ENCODE measurements at places on chromosomes 5 and 9.

- no peak for DNase-seq
Measured at GRCh38 chr5:26610577-26610976, 427.8 kb downstream of the CDH9 start.

DNA sequence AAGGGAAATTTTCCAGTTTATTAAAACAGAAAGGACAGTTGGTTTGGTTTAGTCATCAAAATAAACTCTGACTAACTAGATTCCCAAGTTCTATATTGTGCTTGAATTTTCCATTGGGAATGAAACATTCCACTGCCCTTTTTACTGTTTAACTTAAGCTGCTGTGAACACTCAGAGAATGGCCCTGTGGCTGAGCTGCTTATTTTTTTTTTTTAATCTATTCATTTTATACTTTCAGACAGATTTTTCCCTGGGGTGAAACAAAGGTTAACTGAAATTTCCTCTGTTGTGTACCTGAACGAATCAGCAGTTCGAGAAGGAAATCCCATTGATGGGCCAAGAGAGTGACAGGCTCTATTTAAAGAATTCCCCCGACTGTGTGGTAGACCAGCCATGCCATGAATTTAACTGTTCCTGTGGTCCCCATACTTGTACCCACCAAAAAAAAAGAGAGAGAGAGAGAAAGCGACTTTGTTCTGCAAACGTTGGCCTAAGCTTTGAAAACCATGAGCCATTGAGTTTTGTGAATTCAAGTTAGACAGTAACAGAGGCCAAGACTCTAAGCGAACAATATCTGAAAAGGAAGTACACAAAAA is 138.7 kb upstream of the GRHPR start:
- peak; percentile 59 for DNase-seq

DNA sequence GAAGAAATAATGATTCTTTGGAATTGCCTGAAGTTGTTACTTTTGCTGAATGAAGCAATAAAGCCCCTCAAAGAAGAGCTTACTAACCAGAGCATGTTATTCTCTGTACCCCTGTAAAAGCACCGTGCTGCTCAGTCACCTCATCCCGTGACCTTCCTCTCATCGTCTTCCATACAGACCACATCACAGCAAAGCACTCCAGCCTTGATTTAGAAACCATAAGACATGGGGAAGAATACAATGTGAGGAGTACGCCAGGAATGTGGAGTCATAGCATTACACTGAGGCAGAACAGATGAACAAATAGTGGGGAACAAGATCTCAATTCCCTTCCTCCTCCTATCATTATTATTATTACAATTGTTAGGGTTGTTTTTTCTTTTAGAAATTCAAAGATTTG is 49.1 kb downstream of the ERAP1 start:
- peak; percentile 48 for DNase-seq

DNA sequence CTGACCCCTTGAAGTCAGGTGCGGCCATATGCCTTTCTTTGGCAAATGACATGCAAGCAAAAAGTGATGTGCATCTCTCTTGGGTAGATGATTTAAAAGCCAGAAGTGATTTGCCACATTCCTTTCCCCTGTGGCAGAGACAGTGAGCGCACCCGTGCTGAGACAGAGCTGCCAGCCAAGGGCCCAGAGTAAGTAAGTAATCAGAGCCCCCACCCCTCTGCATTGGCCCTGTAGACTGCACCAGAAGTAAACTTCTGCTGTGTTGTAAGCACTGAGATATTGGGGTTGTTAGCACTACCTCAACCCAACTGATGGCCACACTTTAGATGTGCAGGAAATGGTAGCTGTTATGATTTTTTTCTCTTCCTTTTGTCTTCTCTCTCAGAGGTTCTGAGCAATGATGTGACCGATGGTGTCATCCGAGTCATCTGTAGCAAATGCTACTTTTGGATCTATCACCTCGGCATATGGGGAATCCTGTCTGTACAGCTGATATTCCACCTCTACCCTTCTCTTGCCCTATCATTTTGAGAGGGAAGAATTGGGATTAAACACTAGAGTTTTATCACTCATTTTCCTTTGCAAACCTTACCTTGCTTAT is 58.0 kb downstream of the DOCK2 start:
- DNase-seq, result no peak

All from astrocyte of the spinal cord (primary cell).